AG10803 (cell line): ENCODE measurements at places on chromosomes 1 and 21.

DNA sequence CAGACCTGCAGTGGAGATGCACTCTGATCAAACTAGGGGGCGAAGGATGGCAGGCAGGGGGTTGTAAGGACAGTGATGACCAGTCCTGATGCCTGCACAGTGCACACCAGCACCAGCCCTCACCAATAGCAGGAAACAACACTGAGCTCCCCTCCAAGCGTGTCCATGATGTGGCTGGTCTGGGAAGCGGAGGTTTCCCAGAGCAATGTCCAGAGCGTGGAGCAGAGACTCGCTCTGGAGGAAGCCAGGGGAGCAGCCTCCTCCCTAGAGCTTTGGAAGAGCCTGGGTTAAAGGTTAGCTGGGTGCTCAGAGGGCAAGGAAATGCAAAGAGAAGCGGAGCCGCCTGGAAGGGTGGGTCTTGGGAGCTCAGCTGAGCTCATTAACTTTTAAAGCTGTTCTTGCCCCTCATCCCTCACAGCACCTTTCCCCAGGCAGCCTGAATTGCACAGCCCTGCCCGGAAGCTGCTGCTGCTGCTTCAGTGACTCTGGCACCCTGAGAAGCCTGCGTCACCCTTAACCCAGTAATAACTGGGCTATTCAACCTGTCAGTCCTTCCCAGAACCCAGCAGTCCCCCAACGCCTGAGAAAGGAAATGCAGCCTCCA lies 162.2 kb upstream of the RAB4A start:
- DNase-seq: no peak

DNA sequence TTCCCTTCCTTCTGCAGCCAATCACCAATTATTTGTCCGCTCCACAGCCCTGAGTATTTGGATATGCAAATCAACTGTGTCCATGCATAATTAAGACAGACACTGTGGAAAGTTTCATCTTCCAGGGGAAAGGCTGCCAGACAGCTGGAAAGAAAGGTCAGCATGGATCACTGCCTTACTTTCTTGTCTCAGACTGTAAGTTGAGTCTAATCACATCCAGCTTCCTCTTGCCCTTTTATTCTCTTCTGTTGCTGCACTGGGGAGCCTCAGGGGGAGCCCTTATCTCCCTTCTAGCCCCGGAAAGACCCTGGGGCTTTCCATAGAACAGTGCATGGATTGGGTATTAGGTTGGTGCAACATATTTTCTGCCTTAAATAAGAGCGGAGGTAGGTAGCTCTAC lies 182.9 kb downstream of the OMA1 start:
- DNase-seq: no peak

DNA sequence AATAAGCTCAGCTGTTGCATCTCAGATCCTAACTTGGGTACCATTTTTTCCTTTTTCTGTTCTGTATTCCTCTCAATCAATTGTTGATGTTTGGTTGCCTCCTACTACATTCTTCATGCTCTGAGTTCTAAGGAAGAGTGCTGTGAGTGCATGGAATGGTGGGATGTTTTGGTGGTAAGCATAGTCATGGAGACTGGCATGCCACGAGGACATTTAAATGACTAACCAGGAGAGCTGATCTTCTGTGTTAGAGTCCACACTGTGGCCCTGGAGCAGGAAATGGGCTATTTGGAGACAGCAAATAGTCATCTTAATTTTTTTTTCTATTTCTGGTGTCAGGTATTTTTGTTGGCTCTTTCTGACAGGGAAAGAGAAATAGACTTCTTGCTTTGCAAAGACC lies 69.5 kb upstream of the HSD17B7 start:
- DNase-seq: peak; percentile 44

GRCh38 chr1:24856787-24857506 lies 73.1 kb downstream of the RUNX3 start:
- no peak for DNase-seq

- peak; percentile 58 for DNase-seq
Observed at GRCh38 chr1:93148001-93148400, 32.2 kb downstream of the TMED5 start.

DNA sequence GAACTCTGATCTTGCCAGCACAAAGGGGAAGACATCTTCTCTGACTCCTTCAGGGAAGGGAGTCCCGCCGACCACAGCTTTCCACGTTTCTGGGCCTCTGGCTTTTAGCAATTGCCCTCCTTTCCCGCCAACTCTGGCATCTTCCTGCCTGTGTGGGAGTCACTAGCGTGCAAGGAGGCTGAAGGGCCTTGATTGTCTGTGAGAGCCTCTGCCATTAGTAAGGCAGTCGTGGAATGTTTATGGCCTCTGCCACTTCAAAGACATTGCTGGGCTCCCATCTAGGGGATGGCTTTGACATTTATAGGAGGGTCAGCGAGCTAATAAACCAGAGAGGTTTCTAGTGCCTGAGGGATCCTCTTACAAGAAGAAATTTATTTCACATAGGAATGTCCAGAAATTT lies 14.3 kb upstream of the PROK1 start:
- DNase-seq: peak; percentile 15

DNA sequence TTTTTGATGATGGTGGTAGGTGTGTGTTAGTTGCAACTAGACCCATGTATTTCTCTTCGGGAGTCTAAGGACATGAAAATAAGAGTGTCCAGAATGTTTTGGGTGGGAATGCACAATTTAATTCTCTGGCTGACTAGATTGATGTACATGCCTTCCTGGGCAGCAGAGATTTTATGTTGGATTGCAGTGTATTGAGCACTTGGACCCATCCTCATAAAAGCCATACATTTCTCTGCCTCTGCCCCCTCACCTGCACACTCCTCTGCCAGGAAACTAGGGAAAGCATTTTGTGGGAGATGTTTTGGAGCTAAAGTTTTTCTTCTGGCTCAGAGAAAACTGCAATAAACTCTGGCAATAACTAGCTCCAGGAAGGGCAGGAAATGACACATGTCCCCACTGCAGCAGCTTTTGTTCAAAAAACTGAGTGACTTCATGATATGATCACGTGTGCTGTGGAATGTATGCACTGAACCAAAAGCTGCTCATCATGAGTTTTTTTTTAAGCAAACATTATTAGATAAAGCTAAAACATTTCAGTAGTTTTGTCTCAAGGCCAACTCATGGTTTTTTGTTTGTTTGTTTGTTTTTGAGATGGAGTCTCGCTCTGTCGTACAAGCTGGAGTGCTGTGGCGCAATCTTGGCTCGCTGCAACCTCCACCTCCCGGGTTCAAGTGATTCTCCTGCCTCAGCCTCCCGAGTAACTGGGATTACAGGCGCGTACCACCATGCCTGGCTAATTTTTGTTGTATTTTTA lies 17.6 kb downstream of the RIT1 start:
- peak; percentile 88 for DNase-seq

- DNase-seq: no peak
Observed at GRCh38 chr1:6491966-6492365, 499 bp upstream of the PLEKHG5 start.

- DNase-seq: no peak
Observed at GRCh38 chr1:248871837-248872401, 13.0 kb upstream of the ZNF692 start.

GRCh38 chr1:109765896-109766615 lies 2.3 kb upstream of the EPS8L3 start:
- no peak for DNase-seq

GRCh38 chr1:72375226-72375625 lies 92.9 kb upstream of the NEGR1 start:
- DNase-seq: no peak

GRCh38 chr1:184078564-184079249 lies 27.2 kb downstream of the TSEN15 start:
- no peak for DNase-seq

DNA sequence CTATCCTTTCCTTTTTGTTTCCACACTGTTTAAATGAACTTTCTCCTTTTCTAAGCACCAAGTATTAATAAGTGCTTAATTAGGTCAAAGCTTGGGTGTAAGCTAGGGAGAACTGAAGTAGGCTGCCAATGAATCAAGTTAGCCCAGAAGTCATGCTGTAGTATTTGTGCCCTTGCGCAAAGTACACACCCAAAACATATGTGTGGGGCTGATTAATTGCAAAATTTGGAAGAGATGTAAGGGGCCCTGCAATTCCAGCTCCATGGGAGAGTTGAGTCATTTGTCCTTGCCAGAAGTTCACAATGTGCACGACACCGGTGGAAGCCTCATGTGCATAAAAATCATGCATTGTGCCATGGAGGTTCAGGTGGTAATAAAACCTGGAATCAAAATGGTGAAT lies 18.6 kb upstream of the NTNG1 start:
- no peak for DNase-seq

GRCh38 chr1:84742653-84743052 lies 52.4 kb upstream of the SSX2IP start:
- no peak for DNase-seq

GRCh38 chr1:68828013-68828412 lies 331.1 kb upstream of the DEPDC1 start:
- no peak for DNase-seq

- no peak for DNase-seq
Observed at GRCh38 chr1:14634486-14634885, 36.0 kb downstream of the KAZN start.

DNA sequence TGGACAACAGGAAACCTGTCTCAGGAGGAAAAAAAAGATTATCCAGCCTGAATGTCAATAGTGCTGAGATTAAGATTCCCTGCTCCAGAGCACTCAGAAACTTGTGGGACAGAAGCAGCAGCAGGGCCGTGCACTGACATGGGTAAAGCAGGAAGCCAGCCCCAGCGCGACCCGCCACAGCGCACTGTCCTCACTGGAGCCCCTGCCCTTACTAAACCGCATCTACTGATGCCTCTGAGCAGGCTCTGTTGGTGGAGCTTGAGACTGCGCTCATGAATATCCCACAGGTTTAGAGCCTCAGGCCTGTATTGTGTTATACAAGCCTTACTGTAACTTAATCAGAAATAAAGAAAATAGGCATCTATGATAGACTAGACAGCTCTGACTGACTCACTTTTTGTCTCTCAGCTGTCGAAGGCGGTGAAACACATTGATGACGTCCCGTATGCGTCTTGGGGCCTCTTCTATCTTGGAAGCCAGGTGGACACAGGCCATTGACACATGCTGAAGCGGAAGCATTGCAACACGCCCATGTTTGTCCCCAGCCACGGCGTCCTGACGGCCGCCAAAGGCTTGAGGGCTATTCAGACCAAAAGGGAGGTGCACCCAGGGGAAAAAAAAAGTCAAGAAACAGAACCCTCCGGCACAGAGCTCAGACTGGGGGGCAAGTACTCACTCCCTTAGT lies 1.2 kb downstream of the CCNL2 start:
- peak; percentile 23 for DNase-seq

DNA sequence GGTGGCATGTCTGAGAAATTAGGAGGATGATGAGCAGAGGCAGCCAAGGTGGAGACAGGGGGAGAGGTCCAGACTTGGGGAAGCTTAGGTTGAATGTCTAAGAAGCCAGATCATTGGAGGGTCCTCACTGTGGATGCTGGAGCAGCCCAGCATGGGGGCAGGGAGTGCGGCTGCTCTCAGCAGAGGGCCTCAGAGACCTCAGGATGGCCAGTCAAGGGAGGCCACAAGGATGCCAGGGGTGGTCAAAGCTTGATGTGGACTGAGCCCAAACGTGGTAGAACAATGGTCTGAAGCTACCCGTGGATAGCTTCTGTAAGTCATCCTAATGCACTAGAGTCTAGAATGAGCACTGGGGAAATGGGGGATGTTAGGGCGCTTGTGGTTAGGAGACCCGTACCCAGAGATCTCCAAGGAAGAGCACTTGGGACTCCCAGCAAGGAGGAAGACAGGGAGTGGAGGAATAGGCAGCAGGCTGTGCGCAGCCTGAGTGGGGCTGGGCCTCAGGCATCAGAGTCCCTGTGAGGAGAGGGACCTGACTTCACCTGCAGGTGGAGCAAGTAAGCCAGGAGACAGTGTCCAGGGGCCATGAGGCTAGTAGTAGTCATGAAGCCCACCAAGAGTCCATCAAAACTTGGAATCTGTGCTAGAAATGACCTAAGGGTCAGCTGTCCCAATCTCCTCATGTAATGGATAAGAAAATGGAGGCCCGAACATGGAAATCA lies 4.3 kb upstream of the S100A9 start:
- DNase-seq: no peak

- no peak for DNase-seq
Observed at GRCh38 chr21:42209801-42210479, 9.0 kb upstream of the ABCG1 start.

GRCh38 chr1:8362701-8363101 lies 44.8 kb downstream of the SLC45A1 start:
- no peak for DNase-seq

DNA sequence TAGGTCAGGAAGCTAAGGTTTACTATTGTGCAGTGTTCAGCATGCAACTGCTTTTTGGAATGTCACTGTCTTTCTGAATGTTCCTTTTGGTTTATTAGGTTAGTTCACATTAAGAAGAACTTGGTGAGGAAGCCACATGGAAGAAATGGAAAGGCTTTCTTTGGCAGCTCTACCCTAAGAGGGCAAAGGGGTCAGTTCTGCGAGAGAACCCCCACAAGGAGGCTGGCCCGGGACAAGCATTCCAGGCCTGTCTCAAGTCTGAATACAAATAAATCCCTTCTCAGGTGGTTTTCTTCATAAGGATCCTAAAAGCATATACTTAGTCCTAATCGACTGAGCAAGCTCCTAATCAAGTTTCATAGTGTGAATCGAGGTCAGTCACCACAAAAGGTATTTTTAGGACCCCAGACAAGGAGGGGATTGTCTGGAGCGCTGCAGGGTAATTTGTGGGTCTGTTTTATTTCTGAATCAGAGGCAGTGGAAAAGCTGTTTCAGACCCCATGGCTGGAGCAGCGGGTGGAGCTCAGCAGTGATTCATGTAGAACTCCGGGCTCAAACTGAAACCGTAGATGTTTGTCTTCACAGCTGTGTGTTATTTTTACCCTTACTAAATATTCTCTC lies 63.3 kb downstream of the ERG start:
- peak; percentile 33 for DNase-seq

GRCh38 chr1:202659541-202659940 lies 50.7 kb downstream of the SYT2 start:
- DNase-seq: no peak

DNA sequence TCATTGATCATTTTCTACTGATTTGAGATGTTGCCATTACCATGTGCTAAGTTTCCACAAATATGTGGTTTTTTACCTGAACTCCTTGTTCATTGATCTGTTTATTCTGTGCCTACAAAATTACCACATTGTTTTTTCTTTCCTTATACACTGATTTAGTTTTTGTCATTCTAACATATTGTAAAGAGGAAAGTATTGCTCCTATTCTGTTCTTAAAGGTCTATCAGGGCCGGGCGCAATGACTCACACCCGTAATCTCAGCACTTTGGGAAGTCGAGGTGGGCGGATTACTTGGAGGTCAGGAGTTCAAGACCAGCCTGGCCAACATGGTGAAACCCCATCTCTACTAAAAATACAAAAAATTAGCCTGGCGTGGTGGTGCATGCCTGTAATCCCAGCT lies 75.1 kb downstream of the CAMTA1 start:
- DNase-seq: peak; percentile 17

DNA sequence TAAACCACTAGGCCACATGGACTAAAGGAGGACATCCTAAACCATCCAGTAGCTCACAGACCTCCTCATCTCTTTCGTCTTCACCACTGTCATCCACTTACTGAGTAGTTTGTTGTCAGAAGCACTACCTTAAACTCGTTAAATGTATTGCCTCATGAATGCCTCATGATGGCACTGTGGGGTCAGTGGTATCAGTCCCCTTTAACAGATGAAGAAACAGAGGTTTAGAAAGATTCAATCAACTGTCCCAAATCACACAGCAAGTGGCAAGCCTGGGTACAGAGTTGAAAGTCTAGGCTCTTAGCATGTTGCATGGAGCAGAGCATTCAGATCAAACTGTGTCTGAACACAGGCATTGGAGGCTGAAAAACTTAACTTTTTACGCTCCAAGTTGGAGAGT lies 183.6 kb upstream of the KIAA0040 start:
- no peak for DNase-seq

- DNase-seq: no peak
Observed at GRCh38 chr1:11769274-11769673, 7.3 kb downstream of the C1orf167 start.
